Naive B cell (primary cell): ENCODE measurements at places on chromosomes 4 and X.
A peak's percentile ranks its signal among the peaks of the same experiment; 100 is the strongest.

GRCh38 chrX:39874202-39874816, 223.4 kb downstream of the BCOR start:
- DNase-seq = no peak
- H3K27ac ChIP-seq = no peak overlapping the region
- no peak overlapping the region for H3K4me3 ChIP-seq
- no peaks in the 10 kb centered on the region for H3K36me3 ChIP-seq
- H3K27me3 ChIP-seq = peaks cover 5% of the 10 kb centered on the region
- H3K4me1 ChIP-seq = no peaks in the 10 kb centered on the region

GRCh38 chrX:24153178-24153795, 3.8 kb downstream of the ZFX start:
- DNase-seq = no peak
- H3K4me1 ChIP-seq = peaks cover 46% of the 10 kb centered on the region
- H3K4me3 ChIP-seq = peak overlapping the region; percentile 54
- no peaks in the 10 kb centered on the region for H3K27me3 ChIP-seq
- H3K27ac ChIP-seq = peak overlapping the region; percentile 94

GRCh38 chr4:87823724-87824123, 9.0 kb upstream of the MEPE start:
- DNase-seq = no peak
- H3K36me3 ChIP-seq = no peaks in the 10 kb centered on the region
- peaks cover 4% of the 10 kb centered on the region for H3K27me3 ChIP-seq
- H3K4me3 ChIP-seq = no peak overlapping the region

GRCh38 chrX:118504581-118504980, 9.0 kb downstream of the DOCK11 start:
- peaks cover 58% of the 10 kb centered on the region for H3K4me1 ChIP-seq
- peaks cover under 1% of the 10 kb centered on the region for H3K36me3 ChIP-seq
- H3K27ac ChIP-seq = no peak overlapping the region

GRCh38 chr4:6472387-6473263, at the start of gene PPP2R2C:
PPP2R2C (minus strand) TSS chr4:6472614; CDS start chr4:6472229, 385 bp downstream.
- H3K4me1 ChIP-seq = no peaks in the 10 kb centered on the region
- H3K4me3 ChIP-seq = peak within 1 kb of the TSS; percentile 40
- H3K36me3 ChIP-seq = peaks cover 13% of the 10 kb centered on the region
- H3K27ac ChIP-seq = no peak within 1 kb of the TSS
- no peak for DNase-seq

GRCh38 chr4:5503336-5503936, 204.9 kb downstream of the EVC2 start:
- no peaks in the 10 kb centered on the region for H3K36me3 ChIP-seq
- no peak overlapping the region for H3K4me3 ChIP-seq
- DNase-seq = no peak

- H3K36me3 ChIP-seq = no peaks in the 10 kb centered on the region
- peaks cover 23% of the 10 kb centered on the region for H3K27me3 ChIP-seq
- no peak for DNase-seq
Measured at GRCh38 chrX:13937370-13938050, 92.2 kb downstream of the GEMIN8 start.

- no peak overlapping the region for H3K4me3 ChIP-seq
- no peak overlapping the region for H3K27ac ChIP-seq
- H3K4me1 ChIP-seq = no peaks in the 10 kb centered on the region
- H3K27me3 ChIP-seq = peaks cover 5% of the 10 kb centered on the region
- no peak for DNase-seq
Measured at GRCh38 chr4:16334601-16335000, 108.3 kb upstream of the TAPT1 start.

DNA sequence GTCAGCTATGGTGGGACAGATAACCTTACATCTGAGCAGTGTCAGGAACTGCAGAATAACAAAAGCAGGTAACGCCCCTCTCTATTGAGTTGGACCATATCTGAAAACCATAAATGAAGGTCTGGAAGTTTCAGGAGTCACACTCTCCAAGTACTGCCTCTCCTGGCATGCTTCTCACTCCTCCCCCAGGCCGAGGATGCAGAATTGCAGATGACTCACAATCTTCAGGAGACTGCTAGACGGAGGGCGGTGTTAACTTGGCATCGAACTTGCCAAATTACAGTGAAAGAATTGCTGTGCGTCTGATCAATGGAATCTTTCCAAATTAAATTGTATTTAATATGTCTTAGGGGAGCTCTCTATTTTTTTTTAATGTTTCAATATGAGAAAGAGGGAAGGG, 67.1 kb upstream of the TRIM2 start:
- H3K27me3 ChIP-seq = peaks cover 21% of the 10 kb centered on the region
- H3K4me1 ChIP-seq = peaks cover 31% of the 10 kb centered on the region
- H3K4me3 ChIP-seq = no peak overlapping the region
- no peaks in the 10 kb centered on the region for H3K36me3 ChIP-seq

GRCh38 chr4:58566260-58566659, 1456.1 kb upstream of the IGFBP7 start:
- no peaks in the 10 kb centered on the region for H3K36me3 ChIP-seq
- DNase-seq = no peak
- H3K27me3 ChIP-seq = no peaks in the 10 kb centered on the region
- H3K4me3 ChIP-seq = no peak overlapping the region
- no peaks in the 10 kb centered on the region for H3K4me1 ChIP-seq

- peak overlapping the region; percentile 43 for H3K27ac ChIP-seq
- H3K4me1 ChIP-seq = peaks cover 12% of the 10 kb centered on the region
- no peaks in the 10 kb centered on the region for H3K36me3 ChIP-seq
- H3K4me3 ChIP-seq = peak overlapping the region; percentile 30
- DNase-seq = peak; percentile 46
Measured at GRCh38 chrX:46561824-46562657, 11.5 kb upstream of the CHST7 start.

DNA sequence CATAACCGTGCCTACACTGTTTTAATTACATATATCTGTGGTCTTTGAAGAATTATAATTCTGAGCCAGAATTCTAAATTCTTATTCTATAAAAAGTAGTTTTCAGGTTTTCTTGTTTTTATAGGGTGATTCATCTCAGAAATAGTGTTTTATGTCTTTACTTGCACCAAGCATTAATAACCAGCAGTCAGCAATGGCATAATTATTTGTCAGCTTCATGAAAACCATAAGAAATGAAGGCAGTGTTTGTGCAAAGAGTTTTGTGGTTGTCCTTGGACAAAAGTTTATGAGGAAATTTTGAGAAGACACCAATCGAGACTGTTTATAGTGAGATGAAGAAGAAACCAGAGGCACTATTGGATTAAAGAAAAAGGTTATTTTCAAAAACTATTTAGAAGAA, 37.2 kb downstream of the EDNRA start:
- H3K27ac ChIP-seq = no peak overlapping the region
- peaks cover 6% of the 10 kb centered on the region for H3K27me3 ChIP-seq
- H3K4me3 ChIP-seq = peak overlapping the region; percentile 10
- DNase-seq = no peak

DNA sequence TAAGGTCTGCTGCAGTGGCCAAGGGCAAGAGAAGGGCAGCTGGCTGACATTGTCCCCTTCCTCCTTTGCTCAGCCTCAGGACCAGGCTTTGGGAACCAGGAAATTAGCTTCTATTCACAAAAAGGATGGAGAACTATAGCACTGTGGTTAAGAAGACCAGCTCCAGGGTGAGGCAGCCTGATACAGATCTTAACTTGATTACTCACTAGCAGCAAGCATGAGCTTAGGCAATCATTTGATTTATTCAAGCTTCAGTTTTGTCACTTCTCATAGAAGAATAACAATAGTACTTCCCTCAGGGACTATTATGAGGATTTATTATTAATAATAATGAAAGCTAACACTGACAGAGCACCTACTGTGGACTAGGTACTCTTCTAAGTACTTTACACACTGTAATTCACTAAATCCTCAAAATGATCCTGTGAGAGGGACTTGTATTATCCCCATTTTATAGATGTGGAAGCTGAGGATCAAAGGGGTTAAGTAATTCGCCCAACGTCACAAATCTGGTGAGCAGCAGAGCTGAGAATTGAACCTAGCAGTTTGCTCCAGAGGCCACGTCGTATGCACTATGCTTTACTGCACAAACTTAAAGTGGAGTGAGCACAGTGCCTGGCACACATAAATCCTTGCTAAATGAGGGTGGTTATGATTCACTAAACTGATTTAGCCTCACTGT, 130.4 kb upstream of the PAK3 start:
- no peaks in the 10 kb centered on the region for H3K36me3 ChIP-seq
- no peak overlapping the region for H3K4me3 ChIP-seq
- no peaks in the 10 kb centered on the region for H3K27me3 ChIP-seq
- no peak overlapping the region for H3K27ac ChIP-seq
- no peak for DNase-seq

DNA sequence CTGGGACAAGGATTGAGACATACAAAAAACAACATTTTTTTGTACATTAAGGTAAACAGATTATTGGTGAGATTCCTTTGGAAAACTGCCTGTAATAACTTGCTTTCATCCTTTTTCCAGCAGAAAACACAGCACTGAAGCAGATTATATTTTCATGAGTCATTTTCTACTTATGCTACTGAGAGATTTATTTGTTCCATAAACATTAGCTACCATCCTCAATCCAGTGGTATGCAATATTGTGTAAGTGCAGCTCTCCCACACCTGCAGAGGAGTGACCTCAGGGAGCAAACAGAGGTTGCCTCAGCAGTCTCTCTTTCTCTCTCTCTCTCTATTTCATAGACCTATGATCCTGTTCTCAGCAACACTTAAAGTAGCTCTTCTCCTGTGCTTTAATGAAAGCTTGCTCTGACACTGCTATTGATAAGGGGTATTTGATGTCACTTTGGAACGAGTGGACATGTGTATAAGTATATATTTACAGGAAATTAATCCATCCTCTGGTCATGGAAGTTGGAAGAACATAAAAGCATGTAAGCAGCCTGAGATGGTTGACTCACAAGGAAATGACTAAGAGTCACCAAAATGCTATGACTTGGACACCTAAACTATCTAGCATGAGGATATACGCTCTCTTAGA, 163.7 kb upstream of the SPANXC start:
- H3K36me3 ChIP-seq = no peaks in the 10 kb centered on the region
- no peak for DNase-seq
- no peak overlapping the region for H3K27ac ChIP-seq
- H3K4me3 ChIP-seq = no peak overlapping the region
- no peaks in the 10 kb centered on the region for H3K27me3 ChIP-seq

DNA sequence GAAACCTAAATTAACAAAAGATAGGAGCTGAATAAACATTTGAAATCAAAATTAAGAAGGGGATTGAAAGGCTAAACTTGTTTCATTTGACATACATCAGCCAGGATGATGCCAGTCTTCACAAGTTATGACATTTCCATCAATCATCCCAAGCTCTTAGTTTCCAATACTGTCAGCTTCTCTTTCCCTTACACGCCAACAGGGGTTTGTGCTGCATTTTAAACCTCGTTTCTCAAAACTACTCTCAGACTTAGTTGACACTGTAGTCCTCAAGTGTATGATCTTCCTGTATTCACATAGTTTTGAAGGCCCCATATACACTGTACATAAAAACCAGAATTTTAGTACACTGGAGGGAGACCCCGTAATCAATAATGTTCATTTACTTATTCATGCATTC, 840 bp upstream of the P2RY10 start:
- peak overlapping the region; percentile 86 for H3K4me3 ChIP-seq
- peak overlapping the region; percentile 98 for H3K27ac ChIP-seq
- H3K36me3 ChIP-seq = peaks cover 4% of the 10 kb centered on the region
- no peaks in the 10 kb centered on the region for H3K27me3 ChIP-seq
- H3K4me1 ChIP-seq = peaks cover 34% of the 10 kb centered on the region

DNA sequence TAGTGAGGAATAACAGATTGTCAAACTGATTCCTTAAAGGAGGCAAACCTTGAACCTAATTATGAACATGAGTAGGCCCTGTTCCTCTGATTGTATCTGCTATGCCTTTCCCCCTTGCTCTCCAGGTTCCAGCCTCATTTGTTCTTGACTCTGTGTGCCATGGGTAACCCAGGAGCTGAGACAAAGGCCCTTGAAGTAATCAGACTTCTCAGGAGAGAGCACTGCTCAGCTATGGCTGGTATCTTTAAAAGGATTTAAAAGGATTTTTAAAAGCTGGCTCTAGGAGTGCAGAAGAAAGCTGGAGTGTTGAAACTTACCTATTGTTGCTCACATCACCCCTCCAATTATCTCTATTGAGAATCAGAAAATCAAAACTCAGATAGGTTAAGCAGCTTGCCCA, 1565.5 kb upstream of the AGA start:
- H3K4me3 ChIP-seq = no peak overlapping the region
- no peaks in the 10 kb centered on the region for H3K4me1 ChIP-seq
- no peak overlapping the region for H3K27ac ChIP-seq
- no peak for DNase-seq

GRCh38 chr4:31272331-31273061, 552.3 kb downstream of the PCDH7 start:
- no peak overlapping the region for H3K4me3 ChIP-seq
- DNase-seq = no peak
- no peaks in the 10 kb centered on the region for H3K36me3 ChIP-seq
- H3K27ac ChIP-seq = no peak overlapping the region

- no peak overlapping the region for H3K27ac ChIP-seq
- H3K4me1 ChIP-seq = no peaks in the 10 kb centered on the region
- H3K4me3 ChIP-seq = no peak overlapping the region
- H3K36me3 ChIP-seq = no peaks in the 10 kb centered on the region
- no peaks in the 10 kb centered on the region for H3K27me3 ChIP-seq
Measured at GRCh38 chrX:132940727-132941327, 17.6 kb downstream of the HS6ST2 start.

DNA sequence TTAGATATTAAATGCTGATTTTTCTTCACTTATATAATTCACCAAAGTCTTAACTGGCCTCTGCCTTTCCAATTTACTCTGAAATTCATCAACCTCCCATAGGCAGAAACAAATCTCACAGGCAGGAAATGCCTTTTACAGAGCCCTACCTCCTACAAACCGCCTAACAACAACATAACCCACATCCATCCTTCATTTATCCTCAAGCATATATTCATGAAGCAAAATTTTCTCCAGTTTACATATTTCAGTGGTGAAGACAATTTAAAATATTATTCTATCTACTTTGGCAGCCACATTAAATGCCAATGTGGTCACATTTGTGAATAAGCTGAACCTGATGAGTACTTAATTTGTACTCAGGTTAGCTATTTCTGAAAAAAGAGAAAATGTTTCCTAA, 30.3 kb downstream of the SEPSECS start:
- no peak for DNase-seq
- no peak overlapping the region for H3K4me3 ChIP-seq
- no peak overlapping the region for H3K27ac ChIP-seq
- peaks cover 2% of the 10 kb centered on the region for H3K4me1 ChIP-seq
- H3K36me3 ChIP-seq = peaks cover 20% of the 10 kb centered on the region
- no peaks in the 10 kb centered on the region for H3K27me3 ChIP-seq

- H3K36me3 ChIP-seq = no peaks in the 10 kb centered on the region
- H3K27me3 ChIP-seq = peaks cover 8% of the 10 kb centered on the region
- no peak overlapping the region for H3K27ac ChIP-seq
- peaks cover 6% of the 10 kb centered on the region for H3K4me1 ChIP-seq
- no peak for DNase-seq
Measured at GRCh38 chr4:10180927-10181744, 64.5 kb upstream of the WDR1 start.
